ENCODE measurements at places on chromosomes 5 and 9.

- no peak for DNase-seq
These were observed 32.2 kb downstream of the IER5L start for GRCh38 chr9:129145841-129146292.

- DNase-seq = no peak
These were observed 4.2 kb upstream of the NINJ1 start for GRCh38 chr9:93138171-93138764.

DNA sequence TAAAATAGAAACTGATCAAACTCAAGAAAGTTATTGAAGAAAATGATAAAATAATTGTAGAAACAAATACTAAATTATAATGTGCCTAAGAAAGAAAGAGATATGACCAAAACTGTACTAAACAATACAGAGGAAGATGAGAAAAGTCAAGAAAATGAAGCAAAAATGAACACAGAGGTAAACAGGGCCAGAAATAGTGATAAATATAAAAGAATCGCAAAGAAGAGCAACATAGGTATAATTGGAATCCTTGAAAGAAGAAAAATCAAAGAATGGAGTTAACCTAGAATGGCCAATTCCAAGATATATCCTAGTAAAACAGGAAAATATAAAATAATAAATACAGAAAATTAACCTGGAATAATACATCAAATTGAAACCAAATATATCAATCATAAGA lies 69.6 kb downstream of the CSF2 start:
- DNase-seq = no peak

DNA sequence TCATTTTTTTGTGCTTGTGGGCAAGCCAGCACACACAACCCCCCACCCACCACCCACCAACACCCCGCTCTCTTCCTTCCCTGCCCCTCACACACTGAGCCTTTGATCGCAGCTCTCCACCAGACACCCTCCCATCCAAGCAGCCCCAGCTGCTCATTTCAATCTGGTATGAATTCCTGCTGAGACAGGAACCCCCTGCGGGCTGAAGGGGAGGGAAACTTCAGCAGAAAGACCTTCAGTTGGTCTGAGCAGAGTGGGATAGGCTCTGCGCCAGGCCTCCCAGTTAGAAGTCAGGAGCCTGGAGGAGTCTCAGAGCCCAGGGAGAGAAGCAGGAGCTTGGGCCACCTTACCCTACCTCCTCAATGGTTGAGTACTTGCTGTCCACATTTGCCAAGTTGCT lies 7.2 kb downstream of the PCDHGC5 start:
- no peak for DNase-seq

DNA sequence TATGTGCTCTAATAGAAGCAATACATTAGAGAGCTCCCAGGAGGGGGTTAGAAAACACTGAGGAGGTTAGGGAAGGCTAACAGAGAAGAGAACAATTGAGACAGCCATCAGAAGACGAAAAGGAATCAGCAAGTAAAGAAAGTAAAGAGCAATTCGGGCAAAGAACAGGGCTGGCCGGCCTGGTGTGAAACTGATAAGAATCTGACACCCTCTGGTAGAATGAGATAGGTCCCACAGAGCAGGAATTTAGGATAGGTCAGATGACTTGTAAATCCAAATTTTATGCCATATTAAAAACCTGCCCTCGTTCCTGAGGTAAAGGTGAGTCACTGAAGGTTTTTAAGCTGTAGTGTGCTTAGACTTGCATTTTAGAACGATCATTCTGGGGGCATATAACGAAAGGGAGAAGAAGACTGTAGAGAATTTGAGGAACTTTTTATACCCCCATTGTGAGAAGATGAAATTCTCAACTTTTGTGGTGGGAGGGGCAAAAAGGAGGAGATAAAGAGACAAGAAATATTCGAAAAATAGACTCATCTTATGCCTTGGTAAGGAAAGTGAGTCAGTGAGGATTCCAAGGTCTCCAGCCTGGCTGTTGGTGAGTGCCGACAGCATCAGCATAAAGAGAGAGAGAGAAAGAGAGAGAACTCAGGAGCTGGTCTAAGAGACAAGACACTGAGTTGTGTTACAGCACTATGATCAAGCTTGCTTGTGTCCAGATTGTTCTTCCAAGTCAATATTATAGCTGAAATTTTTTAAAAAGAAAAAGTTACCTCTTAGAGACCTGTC lies 51.3 kb downstream of the TMEM167A start:
- DNase-seq = no peak

GRCh38 chr5:168227973-168228615 lies 63.4 kb upstream of the WWC1 start:
- DNase-seq = no peak
